ENCODE measurements at places on chromosomes 1 and 21.

- no peak for DNase-seq
These were observed 43.9 kb upstream of the SAMSN1 start for GRCh38 chr21:14589855-14590563.

- no peak for DNase-seq
These were observed 153.8 kb upstream of the FGGY start for GRCh38 chr1:59143133-59143487.

GRCh38 chr1:167106119-167106461, 12.2 kb downstream of the STYXL2 start:
- no peak for DNase-seq

GRCh38 chr1:154352245-154352580, 26.9 kb downstream of the ATP8B2 start:
- no peak for DNase-seq
